Left colon (tissue), 2 donors: ENCODE measurements at places on chromosomes 4 and X.

GRCh38 chrX:118761939-118762707, 34.7 kb downstream of the IL13RA1 start:
- DNase-seq: no peak

DNA sequence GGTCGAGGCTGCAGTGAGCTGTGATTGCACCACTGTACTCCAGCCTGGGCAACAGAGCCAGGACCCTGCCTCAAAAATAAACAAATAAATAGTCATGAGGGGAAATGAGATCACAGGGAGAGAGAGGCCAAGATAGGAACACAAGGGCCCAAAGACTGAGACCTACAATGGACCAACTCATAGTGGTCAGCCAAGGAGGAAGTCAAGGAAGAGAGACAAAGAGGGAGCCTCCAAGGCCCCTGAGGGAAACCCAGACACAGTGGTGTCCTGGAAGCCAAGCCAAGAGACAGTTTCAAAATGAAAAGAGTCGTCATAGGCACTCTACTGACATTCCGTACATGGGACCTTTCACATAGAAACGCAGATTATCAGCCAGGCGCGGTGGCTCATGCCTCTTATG, 153.3 kb downstream of the BCOR start:
- no peak for DNase-seq

DNA sequence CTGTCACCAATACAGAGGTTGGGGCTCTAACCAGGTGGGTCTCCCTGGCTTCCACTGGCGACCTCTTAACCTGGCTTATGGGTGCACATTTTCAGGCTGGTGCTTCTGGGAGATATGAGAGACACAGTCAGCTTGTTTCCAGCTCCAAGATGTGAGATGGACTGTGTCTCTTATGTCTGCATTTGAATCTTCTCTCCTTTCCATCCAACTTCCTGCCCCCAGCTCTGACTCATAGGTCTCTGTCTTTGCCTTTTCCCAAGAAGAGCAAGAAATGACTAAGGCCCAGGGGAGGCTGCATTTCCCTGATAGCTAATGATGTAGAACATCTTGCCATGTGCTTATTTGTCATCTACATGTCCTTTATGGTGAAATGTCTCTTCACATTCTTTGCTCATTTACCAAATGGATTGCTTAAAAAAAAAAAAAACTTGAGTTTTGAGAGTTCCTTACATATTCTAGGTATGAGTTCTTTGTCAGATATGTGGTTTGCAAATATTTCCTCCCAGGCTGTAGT, 3.2 kb upstream of the UXT start:
- no peak for DNase-seq

DNA sequence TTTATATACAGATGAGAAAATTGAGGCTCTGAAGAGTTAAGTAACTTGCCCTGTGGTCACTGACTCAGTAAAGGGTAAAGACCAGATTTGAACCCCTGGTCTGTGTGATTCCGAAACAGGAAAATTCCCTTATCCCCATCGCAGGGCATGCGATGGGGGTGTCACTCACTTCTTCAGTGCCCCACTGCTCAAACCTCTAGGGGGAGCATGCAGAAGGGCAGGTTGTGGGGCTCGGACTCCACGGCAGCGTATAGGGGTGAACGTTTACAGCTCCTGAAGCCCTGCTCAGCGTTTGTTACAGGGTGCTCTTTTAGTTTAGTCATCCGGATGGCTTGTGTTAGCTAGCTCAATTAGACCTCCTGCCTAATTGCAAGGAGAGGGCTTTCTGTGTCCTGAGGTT, 3.7 kb upstream of the EXOC1 start:
- DNase-seq: no peak

GRCh38 chrX:50081282-50081889, 119.4 kb downstream of the AKAP4 start:
- peak; percentile 39 for DNase-seq

- no peak for DNase-seq
Observed at GRCh38 chrX:20060961-20061748, 55.6 kb downstream of the MAP7D2 start.

DNA sequence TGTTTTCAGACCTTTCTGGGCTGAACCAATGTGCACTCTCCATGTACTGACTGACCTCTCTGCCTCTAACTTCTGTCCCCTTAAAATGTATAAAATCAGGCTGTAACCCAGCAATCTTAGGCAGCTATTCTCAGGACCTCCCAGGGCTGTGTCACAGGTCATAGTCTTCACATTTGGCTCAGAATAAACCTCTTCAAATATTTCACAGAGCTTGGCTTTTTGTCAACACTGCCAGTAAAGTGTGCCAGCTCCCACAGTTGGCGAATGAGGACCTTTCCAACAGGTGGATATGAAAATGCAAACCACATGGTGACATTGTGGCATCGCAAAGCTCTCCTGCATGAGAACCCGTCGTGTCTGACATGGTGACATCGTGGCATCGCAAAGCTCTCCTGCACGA, 76.4 kb downstream of the ACOX3 start:
- no peak for DNase-seq

DNA sequence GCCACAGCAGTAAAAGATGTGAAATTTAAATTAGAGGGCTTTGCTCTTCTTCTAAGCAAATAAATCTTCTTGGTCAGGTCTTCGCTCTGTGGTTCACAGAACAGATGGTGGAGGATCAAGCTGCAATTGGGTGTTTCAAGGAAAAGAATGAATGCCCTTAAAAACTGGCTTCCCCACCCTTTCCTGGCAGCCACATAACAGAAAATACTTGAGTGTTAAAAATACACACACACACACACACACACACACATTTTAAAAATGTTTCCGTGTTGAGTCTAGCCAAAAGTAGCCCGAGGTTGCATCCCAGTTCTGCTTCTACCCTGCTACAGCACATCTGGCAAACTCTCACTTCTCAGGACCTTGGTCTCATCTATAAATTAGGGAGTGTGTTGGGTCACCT, 56.7 kb upstream of the FGFBP2 start:
- DNase-seq: no peak

DNA sequence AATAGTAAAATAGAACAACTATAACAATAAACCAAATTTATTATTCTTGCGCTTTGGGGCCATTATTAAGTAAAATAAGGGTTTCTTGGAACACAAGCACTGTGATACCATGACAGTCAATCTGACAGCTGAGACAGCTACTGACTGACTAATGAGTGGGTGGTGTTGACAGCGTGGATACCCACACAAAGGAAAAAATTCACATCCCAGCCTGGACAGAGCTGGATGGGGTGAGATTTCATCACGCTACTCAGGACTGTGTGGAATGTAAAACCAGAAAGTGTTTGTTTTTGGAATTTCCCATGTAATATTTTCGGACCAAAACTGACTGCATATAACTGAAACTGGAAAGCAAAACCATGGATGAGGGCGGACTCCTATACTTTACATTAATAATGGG, 48.8 kb downstream of the IGFBP7 start:
- DNase-seq: no peak

- no peak for DNase-seq
Observed at GRCh38 chrX:132968296-132968949, 10.0 kb upstream of the HS6ST2 start.

DNA sequence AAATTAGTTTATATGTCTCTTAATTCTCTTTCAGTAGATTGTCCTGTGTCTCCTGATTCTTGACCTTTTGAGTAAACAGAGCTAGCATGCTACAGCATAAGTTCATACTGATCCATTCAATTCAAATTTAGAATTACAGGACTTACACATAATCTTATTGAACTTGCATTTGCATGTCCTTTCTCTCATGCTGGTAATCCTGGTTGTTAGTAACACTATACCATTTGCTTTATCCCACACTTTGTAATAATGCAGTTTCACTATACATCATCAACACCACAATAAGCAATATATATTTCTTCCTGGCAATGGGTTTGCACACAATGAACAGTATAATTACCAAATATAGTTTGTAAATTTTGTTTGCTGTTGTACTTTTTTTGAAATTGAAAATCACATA, 937.2 kb upstream of the GRID2 start:
- DNase-seq: no peak

DNA sequence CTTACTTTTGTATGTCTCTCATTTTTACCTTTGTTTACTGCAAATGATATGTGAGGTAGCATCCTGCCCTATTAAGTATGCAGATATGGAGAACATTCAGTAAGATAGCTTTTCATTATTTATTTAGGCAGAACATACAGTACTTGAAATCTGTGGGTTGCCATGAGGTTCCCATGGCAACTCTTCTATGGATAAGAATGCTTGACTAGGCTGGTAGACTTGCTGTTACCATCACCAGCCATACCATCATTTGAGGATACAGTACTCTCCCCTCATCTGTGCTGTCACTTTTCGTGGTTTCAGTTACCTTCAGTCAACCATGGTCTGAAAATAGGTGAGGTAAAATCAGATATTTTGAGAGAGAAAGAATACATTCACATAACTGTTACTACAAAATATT, 56.7 kb downstream of the NAF1 start:
- DNase-seq: no peak

DNA sequence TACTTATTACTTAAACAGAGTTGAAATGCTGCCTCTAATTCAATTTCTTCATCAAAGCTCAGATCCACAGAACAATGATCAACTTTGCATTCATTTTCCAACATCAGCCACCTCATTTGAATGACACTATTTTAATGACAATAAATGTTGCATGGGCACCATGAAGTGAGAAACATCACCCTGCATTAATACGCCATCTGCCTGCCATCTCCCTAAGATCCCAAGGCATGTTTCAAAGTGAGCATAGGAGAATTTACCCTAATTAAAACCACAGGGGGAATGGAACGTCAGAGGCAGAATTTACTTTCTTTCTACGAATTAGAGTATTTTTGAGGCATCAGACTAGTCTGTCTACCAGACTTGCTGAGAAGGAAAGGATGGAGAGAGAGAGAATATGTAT, 32.7 kb downstream of the NEXMIF start:
- no peak for DNase-seq

DNA sequence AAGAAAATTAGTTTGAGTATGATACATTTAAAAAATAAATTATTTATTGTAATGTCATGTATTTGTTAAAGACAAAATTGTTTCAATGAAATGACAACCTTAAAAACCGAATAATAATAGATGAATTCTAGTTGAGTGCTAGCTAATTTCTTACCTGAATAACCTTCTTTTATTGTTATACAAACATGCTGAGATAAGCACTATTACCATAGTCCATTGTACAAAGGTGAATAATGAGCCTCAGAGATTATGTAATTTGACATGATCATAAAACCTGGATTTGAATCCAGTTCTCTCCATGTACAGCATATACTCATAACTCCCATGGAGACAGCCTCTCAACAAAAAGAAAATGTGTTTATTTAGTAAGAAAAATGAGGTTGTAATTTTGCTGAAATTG, 1512.9 kb downstream of the PCDH19 start:
- DNase-seq: no peak

- DNase-seq: no peak
Observed at GRCh38 chr4:138449938-138450337, 207.8 kb upstream of the SLC7A11 start.

DNA sequence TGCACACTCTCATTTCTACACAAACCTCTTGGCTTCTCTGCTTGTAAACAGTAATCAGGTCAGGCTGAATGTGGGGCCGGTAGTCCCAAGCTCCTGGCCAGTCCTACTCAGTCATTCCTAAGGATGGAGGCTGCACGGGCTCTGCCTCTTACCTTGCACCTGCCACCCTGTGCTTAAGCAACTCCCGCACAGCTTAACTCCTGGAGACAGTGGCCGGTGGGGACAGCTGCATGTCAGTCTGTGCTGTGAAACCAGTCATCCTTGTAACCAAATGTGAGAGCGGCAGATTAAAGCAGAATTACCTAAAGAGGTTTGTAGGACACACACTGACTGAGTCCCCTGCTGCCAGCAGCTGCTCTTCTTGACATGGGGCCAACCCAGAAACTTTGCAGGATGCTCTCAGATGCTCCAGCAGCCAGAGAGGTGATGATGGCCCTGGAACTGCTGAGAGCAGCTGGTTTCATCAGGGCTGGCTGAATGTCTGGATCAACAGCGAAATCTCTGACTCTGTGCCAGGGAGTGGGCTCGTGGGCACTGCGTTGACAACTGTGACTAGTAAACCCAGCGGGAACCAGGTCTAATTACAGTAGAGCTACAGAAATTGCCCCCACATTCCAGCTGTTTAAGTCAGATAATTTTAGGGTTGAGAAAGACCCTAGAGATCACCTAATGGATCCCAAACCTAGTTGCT, 123.7 kb downstream of the ANAPC4 start:
- no peak for DNase-seq

GRCh38 chr4:90099812-90100211, 27.4 kb upstream of the CCSER1 start:
- no peak for DNase-seq

DNA sequence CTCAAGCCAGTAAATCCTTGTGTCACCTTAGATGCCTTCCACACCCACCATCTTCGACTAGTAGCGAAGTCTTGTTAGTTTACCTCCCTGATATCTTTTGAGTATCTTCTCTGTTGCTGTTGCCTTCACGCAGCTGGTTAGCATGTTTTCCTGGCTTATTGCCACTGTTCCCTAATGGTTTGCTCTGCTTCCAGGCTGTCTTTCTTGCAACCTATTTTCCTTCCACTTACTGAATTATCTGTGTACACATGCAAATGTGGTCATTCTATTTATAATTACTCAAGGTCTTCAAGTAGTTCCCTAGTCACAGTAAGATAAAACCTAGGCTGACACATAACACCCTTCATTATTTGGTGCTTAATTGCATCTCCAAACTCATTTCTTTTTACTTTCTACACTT, 89.5 kb downstream of the UGT8 start:
- DNase-seq: no peak

DNA sequence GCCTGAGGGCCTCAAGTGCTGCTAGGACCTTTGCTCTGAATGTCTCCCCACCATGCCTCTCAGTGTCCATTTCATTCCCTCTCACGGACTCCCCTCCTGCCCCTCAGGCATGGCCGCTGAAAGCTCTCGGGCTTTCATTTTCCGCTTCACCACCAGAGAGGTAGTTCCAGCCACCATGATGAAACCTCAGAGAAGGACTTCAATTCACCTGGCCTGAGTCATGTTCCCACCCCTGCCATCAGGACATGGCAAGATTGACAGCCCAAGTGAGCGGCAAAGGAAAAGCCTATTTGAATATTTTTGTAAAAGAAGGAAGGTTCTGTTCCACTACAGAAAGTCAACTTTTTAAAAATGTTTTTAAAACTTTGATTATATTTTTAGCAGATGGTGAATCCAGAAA, 249.3 kb upstream of the GALNT7 start:
- no peak for DNase-seq

- DNase-seq: no peak
Observed at GRCh38 chrX:49912086-49912485, 10.3 kb upstream of the CLCN5 start.
